ENCODE measurements at places on chromosomes 6 and 20.

DNA sequence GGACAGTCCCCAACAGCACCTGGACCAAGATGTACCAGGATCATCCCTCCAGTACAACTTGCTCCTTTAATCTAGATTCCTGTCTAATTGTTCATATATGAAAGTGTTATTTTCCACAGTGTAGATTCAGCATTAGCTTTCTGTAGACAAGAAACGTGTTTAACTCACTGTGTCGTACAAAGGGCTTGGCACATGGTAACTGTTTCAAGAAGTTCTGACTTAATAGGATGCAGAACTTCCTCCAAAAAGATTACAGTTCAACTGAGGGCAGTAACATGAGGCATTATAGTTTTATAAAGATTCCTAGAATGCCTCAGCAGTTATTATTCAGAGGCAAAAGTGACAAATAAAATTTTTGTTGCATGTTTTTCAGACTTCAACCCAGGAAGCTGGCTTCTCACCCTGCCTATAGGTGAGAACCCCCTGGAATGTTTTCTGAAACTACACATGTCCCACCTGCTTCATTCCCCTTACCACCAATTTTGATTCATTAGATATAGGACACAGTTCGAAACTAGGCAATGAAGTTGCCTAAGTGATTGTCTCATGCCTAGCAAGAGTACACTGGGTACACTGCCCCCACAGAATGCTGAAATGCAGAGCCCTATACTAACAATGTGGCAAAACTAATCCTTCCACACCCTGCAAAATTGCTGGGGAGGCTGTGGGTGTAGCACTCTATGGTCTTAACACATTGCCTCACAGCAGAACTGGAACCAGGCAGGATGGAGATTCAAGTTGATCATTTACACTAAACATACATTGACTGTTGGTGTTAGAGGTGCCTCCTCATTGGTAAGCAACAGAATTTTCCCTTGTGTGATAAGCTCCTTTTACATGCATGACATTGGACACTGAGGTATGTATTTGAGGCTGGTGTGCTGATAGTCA, 22.6 kb upstream of the SH3BGRL2 start:
- DNase-seq, result no peak

DNA sequence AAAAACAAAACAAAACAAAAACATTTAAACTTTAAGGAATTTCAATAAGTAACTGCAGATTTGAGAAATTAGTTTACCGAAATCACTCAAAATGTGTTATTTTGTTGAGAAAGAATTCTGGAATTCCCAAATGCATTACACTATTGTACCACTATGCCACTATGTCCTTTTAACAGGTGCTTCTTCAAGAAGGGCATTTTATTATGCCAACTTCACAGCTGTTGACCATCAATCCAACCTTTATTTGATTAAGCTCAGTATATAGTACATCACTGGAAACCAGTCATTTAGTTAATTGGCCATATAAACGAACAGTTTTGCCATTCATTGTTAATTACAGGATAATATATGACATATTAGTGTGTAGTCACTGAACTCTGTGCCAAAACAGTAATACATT, 221.7 kb downstream of the ARHGAP18 start:
- no peak for DNase-seq

DNA sequence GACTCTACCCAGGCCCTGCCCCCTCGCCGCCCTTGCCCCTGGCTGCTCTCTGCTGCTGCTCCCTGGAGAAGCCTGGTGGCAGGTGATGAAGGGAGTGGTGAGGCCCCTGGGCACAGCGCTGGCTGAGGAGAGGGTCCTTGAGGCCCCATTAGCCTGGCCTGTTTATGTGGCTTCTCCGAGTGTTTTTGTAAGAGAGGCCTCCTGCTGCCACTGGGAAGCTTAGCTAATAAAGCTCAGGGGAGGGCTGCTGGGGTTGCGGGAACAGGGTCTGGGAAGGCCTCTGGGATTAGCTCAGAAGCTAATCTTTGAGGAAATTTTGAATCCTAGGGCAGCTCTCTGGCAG, 15.5 kb downstream of the EBF4 start:
- no peak for DNase-seq

DNA sequence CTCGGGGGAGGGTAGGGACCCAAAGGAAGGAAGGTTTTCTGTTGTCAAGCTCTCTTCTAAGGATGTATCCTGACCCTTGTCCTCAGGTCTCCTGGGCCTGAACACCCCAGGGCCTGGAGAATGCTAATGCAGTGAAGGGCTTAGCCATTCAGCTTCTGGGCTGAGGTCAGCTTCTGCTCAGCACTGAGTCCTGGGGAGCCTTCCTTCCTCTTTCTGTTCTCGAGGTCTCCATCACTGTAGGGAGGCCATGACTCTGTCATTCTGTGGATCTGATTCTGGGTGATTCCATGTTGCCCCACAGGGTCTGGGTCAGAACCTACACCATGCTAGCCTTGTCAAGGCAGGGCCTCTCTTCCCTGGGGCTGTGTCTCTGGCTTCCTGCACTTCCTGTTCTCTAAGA, 712.7 kb downstream of the DHX35 start:
- no peak for DNase-seq

DNA sequence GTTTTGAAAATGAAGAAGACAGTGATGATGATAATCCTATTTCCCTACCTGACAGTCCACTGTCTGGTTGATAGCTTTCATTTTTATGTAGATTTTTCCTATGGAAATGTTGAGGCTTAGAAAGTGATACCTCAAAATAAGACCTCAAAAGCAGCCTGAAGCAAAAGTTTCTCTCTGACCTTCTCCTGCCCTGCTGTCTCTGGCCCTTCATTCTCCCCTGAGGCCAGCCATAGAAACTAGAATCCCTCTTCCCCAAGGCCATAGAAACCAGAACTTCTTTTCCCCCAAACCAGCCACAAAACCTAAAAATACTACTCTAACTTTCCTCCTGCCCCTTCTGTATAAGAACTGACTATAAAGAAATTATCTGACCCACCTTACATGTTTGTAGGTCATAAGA, 52.6 kb upstream of the GCM1 start:
- no peak for DNase-seq

DNA sequence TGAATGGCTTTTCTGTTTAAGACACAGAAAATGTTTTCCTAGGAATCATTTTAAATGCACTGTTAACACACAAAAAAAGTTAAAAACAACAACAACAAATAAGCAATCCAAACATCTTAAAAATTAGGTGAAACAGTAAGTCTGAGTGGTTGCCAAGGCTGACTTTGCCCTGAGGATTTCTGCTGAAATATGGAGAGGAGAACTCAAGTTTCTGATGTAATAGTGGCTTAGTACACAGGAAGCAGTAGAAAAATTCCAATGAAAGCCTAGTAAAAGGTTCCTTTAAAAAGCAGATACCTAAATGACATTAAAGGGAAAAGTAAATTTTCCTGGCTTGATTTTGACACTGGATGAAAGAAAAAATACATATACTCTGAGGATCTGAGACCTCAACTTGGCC, 184.2 kb downstream of the EPM2A start:
- no peak for DNase-seq

DNA sequence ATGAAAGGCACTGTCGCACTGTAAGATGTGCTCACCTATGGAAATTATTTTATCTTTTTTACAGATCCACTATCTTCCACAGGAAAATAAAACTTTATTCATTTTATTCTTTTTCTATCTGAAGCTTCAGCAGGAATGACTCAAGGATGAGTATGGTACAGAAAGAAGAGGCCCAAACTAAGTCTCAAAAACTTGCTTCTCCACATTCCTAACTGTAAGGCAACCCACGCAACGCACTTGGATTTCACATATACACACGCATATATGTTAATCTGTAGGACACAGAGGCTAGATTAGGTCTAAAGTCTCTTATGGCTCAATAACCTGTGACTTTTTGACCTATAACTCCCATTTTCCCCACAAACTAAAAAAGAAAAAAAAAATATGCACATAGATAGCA, 81.9 kb downstream of the RALGAPA2 start:
- DNase-seq, result no peak

DNA sequence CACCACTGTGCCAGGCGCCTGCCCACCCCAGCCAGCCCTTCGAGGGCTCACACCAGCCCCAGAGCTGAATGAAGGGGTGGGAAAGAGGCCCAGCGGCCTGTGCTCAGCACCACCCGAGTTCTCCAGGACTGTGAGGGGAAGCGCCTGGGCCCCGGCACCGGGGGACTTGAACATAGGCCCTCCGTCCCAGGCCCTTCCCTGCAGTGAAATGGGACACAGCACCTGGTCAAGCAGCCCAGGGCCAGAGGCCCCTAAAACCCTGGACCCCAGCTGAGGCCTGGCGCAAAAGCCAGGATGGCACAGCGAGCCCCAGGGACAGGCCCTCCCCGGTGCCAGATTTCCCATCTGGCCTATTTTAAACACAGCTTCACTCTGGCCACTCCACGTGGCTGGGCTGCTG, 4.0 kb downstream of the KCNQ2 start:
- DNase-seq, result no peak

GRCh38 chr20:36726168-36726567, 19.7 kb downstream of the NDRG3 start:
- peak; percentile 28 for DNase-seq

DNA sequence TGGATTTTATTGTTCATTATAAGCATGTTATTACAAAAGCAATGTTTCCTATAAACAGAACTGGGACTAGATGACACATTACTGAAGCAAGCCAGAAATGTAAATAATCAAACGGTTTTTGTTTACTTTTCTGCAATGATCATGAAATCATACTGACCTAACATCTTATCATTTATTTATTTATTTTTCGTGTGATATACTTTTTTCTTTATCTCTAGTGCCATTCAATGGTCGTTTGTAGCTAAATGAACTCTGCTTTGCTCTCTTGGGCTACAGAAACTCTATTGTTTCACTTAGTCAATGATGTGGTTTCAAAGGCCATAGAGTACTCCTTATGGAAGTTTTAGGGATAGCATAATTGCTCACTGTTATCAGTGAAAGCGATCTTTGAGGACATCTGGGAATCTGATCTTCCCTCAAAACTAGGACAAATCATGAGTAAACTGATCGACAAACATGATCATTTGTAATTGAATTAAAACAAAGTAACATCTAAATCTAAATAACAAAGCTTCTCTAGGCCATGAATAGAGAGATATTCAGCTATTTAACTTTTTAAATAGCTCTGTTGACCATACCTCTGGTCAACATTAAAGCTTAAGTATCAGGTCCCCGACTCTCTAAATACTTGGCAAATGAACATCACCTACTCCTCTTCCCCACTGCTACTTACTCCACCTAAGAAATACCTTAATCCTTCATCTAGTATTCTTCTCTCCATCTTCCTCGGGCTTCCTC, 933.4 kb downstream of the TFAP2A start:
- no peak for DNase-seq

GRCh38 chr20:50037575-50037974, 54.8 kb downstream of the SNAI1 start:
- DNase-seq, result no peak

DNA sequence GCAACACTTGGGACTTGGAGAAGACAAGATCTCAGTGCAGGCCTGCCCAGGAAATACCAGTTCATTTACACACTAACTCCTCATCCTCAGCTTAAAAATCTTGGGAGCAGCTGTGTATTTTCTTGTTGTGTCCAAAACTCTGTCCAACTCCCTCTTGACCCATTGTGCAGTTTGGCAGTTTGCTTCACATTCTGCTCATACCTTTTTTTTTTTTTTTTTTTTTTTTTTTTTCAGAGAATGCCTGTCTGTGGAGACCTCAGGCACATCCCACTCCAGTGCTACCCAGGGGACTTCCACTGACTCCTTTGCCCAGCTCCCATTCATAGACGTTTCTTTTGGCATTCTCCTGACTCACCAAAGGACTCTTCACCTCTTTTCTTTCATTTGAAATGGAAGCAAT, 265.8 kb upstream of the TCF21 start:
- DNase-seq, result peak; percentile 43

- no peak for DNase-seq
These were observed 300.2 kb downstream of the SOX4 start for GRCh38 chr6:21893793-21894192.

Data from AG20443 (cell line).